Esophagus muscularis mucosa (tissue), 4 donors: ENCODE measurements at places on chromosomes 13 and 19.

DNA sequence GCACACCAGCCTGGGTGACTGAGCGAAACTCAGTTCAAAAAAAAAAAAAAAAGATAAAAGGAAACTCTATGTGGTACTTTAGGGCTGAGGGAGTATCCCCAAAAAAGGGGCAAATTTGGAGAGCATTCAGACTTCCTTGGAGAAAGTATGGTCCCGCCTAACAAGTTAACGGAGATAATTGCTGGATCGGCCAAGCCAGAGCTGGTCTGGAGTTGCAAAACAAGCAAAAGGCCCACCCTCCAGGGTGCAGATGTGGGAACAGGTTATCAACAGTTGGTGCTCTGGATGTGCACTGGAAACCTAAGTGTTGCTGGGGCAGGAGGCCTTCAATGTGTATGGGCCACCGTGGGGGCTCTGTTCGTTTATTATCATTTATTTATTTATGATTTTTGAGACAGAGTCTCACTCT is 2.8 kb downstream of the IQCN start:
- DNase-seq, result no peak

DNA sequence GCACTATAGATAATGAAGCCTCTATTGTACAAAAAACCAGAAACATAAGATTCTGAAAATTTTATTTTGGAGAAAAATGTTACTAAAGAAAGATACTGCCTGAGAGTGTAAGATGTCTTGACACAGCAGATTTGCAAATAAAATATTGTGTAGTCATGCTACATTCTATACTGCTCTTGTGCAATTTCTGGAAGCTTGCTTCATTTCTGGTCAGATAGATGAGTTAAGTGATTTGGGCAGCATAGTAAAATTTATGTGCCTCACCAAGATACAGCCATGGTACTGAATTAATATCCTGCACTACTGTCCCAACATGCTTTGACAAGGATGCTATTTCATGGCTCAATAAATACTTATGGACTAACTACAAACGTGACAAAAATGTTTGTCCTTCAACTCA is 55.1 kb upstream of the STARD13 start:
- DNase-seq, result no peak

- DNase-seq, result no peak
These were observed 3.8 kb upstream of the RETN start for GRCh38 chr19:7665076-7665475.

- DNase-seq, result no peak
These were observed 97.3 kb upstream of the SOX1 start for GRCh38 chr13:111969551-111970135.

GRCh38 chr19:30116984-30117555 is 175.0 kb downstream of the URI1 start:
- DNase-seq, result no peak

DNA sequence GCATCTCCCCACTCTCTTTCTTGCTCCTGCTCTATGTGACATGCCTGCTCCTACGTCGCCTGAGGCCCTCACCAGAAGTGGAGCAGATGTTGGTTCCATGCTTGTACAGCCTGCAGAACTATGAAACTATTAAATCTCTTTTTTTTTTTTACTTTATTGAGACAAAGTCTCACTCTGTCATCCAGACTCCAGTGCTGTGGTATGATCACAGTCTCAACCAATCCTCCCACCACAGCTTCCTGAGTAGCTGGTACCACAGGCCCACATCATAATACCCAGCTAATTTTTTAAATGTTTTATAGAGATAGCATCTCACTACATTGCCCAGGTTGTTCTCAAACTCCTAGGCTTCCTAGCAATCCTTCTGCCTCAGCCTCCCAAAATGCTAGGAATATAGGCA is 1067.7 kb downstream of the PCDH9 start:
- no peak for DNase-seq

DNA sequence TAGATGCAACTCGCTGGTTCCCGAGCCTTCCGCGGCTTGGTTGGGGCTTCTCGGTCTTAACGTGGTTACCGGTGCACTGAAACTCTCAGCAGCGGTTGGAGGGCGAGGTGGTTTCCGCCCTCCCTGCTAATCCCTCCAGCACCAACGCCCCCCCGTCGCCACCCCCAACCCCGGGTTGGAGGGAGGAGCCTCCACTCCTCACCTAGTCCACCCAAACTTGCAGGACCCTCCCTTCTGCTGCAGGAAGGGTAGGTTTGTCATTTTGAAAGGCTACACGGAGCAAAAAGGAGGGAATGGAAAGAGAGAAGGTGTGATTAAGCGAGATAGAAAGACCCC is 465.0 kb downstream of the ITGBL1 start:
- DNase-seq, result no peak

DNA sequence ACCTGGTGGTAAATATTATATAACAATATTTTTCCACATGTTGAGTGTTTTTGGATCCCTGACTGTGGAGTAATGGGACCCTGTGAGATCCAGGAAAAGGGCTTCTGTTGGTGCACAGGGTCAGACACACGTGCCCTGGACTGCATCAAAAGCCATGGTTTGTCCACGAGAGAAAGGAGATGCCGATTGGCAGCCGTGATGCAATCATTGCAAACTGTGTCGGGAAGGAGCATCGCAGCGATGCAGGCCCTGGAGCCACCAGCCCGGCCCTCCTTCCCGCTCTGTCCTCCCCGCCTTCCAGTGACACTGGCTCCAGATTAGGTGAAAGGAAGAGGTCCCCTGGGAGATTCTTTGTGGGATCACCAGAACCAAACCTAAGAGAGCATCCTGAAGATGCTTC is 9.1 kb downstream of the COL4A2 start:
- no peak for DNase-seq

GRCh38 chr19:19489804-19490204 is 25.5 kb downstream of the TSSK6 start:
- DNase-seq, result no peak

GRCh38 chr13:90197722-90198121 is 1149.8 kb upstream of the MIR17HG start:
- no peak for DNase-seq

DNA sequence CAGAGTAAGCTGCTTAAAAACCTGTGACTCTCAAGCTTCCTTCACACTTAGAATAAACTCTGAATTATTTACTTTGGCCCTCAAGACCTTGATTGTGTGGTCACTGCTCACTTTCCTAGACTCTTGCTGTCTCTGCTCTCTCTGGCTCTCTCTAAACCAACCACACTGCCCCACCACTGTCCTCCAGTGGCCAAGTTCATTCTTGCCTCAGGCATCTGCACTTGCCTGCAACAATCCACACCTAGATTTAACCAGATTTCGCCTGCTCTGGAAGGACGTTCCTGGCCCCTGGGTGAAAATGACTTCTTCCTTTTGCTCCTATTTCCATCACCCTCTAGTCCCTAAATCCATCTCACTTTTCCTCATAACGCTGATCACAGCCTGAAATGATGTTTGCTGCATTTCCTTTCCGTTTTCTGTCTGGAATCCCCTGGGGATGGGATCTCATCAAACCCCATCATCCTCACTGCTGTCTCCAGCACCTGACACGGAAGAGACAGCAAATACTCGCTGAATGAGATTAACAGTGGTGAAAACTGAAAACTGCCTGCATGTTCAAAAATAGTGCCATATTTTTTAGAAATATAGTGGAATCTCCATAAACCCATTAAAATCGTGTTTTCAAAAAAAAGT is 232.6 kb downstream of the UQCRFS1 start:
- DNase-seq, result no peak

GRCh38 chr13:102707467-102707866 is 12.6 kb upstream of the METTL21C start:
- DNase-seq, result no peak

GRCh38 chr19:16068696-16069259 is 7.5 kb upstream of the TPM4 start:
- DNase-seq, result no peak

DNA sequence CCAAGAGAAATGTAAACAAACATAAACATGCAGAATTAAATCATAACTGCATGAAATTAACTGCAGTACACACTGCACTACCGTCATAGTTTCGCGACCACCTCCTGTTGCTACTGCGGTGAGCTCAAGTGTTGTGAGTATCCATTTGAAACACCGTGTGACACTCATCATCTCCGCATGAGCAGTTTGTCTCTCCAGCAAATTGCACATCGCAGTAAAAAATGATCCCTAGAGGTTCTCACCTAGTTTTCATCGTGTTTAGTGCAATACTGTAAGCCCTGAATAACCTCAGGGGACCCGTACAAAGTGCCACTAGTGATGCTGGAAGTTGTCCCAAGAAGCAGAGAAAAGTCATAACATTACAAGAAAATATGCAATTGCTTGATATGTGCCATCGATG is 147.7 kb downstream of the DPF1 start:
- no peak for DNase-seq

DNA sequence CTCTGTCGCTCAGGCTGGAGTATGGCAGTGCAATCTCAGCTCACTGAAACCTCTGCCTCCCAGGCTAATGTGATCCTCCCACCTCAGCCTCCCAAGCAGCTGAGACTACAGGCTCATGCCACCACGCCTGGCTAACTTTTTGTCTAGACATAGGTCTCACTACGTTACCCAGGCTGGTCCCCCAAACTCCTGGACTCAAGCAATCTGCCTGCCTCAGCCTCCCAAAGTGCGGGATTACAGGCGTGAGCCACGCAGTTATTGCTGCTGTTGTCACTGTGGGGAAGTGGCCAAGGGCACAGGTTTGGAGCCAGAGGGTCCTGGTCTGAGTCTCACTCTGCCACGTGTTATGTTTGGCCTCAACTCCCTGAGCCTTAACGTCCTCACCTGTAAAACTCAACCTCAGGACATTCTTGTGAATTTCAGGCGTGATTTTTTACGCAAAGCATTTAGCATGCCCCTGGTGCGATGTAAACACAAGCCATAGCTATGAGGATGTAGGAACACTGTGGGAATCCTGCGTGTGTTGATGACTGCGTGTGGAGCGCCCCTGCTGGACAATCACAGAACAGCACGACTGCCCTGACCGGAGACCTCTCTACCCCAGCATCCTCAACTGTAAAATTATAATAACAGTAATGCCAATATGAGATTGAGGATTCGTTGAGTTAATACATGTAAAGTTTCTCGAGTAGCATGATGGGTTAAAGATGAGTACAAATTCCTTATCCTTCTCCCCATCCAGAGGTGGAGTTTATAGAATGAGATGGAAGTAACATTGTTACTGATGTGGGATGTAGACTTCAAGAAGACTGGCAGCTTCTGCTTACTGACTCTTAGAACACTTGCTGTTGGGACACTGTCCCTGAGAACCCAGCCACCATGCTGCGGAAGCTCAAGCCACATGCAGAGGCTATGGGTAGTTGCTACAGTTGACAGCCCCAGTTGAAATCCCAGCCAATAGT is 41.8 kb upstream of the PNMA8B start:
- DNase-seq, result no peak

- DNase-seq, result peak; percentile 12
These were observed 233.7 kb upstream of the IPO5 start for GRCh38 chr13:97719736-97720135.

DNA sequence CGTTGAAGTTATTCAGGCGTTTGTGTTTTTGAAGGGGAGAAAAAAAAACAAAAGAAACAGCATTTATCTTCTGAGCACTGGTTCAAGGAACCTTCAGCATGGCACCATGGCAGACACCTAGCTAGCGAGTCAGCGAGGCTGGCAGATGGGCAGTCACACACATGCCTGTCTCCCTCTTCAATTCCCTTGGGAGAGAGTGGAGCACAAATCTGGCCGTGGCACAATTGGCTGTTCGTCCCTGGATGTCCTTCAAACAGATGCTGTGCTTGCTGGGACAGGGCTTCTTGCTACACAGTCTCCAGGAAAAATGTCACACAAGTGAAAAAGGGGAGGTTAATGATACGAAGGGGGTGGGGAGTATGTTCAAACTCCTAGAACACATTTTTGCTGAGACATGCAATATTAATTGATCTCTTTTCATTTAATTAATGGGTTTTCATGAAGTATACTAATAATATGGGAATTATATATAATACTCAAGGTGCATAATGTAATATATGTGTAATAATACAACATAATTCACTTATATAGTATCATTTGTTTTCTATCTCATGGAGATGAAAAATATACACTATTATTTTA is 1674.5 kb upstream of the SLC10A2 start:
- DNase-seq, result no peak

GRCh38 chr13:92510416-92510815 is 716.2 kb upstream of the GPC6 start:
- no peak for DNase-seq

GRCh38 chr19:58380037-58380661 is 681 bp downstream of the ZNF837 start:
- no peak for DNase-seq

GRCh38 chr13:43572656-43573360 is 214.0 kb downstream of the ENOX1 start:
- DNase-seq, result no peak

GRCh38 chr13:103101500-103101899 is 35.3 kb upstream of the SLC10A2 start:
- no peak for DNase-seq

DNA sequence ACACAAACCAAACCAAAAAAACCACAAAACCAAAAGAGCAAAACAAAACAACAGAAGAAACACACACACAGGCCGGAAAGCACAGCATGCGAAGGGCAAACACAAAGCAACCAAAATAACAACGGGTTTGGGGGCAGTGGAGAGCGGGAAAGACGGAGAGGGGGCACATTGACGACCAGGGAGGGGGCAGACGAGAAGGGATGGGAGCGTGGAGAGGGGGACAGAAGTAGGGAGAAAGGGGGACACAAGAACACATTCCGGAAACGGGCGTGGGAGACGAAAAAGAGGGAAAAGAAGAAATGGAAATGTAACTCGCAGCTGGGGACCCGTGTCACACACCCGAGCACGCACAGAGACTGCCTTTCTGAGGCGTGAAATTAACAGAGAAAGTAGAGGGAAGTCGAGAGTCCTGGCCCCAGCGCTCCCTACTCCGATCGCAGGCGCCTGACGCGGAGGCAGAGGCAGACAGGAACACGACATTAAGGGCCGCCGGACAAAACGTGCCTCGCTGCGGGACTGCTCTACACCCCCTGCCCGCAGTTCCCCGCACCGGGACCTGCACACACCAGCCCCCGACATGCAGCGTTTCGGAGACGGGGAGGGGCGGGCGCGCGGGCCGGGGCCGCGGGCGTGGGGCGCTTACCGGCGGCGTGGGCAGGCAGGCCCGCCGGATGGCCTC is 652 bp downstream of the POU4F1 start:
- DNase-seq, result no peak

- no peak for DNase-seq
These were observed 4.0 kb downstream of the NOP53 start for GRCh38 chr19:47749326-47749725.

DNA sequence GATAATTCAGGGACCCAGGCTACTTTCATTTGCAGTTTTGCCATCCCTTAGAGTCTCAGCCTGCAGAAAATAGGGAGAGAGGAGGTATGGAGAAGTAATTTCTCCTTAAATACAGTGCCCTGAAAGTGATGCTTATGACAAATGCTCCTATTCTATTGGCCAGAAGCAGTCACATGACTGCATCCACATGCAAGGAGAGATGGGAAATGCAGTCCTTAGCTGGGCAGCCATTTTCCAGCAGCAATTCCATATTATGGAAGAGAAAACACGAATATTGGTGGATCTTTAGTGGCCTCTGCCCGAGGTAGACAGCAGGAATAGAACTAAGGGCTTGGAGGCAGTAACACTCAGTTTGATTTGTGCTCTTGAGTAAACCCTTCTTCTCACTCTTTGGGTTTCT is 39.4 kb downstream of the VAV1 start:
- no peak for DNase-seq
